ENCODE measurements at places on chromosomes 4 and X.

DNA sequence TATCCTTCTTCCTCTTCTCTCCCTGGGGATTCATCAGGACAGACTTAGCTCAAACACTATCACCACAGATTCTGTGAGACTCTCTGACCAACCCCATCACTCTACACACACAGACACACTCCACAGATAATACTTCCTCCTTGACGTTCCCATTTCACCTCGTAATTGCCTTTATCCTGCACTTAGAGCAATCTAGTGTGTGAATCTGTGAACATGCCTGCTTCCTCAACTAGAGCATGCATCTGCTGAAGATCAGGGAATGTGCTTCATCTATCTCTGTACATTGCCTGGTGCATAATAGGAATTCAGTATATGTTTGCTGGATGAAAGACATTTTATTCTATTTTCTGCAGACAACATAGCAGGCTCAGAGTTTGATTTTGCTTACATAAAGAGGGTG lies 25.1 kb upstream of the HS6ST2 start:
- no peak for DNase-seq

- no peak for DNase-seq
Observed at GRCh38 chr4:76866641-76867040, 31.3 kb downstream of the SOWAHB start.

DNA sequence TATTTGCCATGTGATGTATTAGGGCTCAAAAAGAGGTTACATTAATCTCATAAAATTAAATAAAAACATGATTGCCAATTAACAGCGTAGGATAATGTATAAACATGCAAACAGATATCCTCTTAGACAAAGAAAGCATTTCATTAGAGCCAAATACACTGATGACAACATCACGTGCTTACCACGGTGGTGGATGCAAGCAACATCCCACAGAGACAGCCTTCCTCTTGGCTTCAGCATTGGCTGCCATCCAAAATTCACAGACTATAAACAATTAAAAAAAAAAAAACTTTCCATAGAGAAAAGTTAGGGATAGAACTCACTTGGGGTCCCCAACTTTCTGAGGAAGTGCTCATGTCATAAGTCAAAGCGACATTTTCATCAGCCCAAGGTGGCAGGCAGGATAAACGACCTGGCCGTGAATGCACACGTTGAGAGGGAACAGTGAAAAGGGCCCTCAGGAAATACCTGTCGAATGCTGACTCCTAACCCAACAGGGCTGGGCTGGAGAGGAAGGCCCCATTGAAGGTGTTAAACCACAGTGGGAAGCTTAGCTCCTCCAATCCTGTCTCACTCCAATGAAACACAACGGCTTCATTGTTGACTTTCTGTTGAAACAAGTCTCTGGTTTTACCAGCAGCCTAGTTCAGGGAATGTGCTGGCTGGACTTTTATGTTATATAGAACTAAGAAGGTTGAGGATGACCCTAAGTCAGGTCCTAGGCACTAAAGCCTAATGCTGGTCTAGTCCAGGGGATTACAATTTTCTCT lies 48.4 kb downstream of the IDS start:
- DNase-seq: no peak

- DNase-seq: no peak
Observed at GRCh38 chr4:67344594-67345380, 200.5 kb downstream of the CENPC start.

GRCh38 chr4:40316782-40317635 lies 18.1 kb upstream of the CHRNA9 start:
- DNase-seq: no peak

- no peak for DNase-seq
Observed at GRCh38 chr4:117676153-117676552, 358.1 kb upstream of the NDST3 start.

- no peak for DNase-seq
Observed at GRCh38 chr4:127523369-127523768, 109.4 kb upstream of the INTU start.

DNA sequence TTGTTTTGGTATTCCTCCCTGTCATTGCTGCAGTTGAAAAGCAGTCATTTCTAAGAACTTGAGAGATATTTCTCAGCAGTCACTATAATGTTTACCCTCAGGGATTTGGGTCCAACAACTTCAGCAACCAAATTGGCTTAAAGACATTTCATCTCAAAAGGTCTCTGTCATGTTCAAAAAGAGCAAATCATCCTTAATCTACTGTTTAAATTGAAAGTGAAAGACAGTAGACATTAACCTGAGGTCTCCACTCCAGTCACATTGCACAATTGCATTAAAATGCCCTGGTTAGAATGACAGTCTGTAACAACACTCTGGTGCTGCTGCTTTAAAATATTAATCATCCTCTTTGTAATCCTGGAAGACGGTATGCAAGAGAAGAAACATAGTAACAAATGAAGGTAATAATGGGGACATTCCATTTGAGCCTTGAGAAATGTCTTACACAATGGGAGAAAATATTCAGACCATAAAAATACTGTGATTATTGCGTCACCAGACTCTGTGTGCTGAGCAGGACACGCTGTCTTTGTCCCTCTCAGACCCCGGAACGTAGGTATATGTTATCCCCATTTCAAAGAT lies 90.2 kb upstream of the UNC5C start:
- no peak for DNase-seq

DNA sequence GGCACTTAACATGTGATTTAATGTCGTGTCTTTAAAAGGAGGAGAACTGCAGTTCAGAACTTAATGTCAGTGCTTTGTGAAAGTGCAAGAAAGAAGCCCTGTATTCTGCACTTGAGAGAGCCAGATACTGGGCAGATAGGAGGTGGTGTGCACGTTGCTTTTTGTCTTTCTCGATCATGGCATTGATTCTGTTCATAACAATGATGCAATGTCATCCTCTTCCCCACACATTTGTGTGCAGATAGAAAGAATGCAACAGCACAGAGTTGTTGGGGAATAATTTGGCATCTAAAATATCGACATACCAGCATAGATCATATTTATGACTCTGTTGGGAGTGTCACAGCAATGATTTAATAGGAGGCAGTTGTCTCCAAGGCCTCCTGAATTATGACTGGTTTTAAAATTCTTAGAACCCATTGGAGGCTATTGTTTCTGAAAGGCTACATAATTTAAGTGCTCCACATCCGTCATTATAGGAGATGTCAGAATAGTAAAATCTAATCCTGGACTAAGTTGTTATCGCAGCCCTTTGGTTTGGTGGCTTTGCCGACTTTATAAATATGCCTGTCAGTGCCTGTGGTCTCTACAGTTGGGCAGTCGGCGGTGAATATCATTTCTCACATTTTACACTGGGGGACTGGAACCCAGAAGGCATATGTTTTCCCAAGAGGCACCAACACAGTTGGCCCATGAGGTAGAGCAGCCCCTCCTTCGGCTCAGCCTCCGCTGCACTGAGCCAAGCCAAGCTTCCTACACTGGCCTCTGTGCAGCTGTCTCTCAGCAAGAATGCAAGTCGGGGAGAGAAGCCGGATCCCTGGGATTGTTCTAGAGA lies 124.9 kb downstream of the PTTG2 start:
- no peak for DNase-seq

DNA sequence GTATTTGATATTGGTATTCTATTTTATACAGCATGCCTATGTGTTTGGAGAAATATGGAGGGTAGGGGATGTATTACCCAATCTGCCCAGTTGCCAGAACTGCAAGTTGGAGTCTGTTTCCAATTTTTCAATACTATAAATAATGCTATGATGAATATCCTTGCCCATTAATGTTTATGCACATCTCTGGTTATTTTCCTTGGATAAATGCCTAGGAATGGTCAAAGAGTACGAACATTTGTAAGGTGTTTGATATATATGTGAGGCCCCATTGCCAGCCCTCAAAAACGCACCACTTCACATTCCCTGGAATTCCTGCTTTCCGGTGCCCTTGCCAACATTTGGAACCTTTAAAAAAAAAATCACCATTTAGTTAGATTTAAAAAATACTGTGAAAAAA lies 34.3 kb downstream of the CLDN34 start:
- no peak for DNase-seq

- DNase-seq: no peak
Observed at GRCh38 chr4:89303177-89303576, 4.4 kb downstream of the GPRIN3 start.

GRCh38 chr4:112279025-112279881 lies 6.5 kb downstream of the TIFA start:
- no peak for DNase-seq

DNA sequence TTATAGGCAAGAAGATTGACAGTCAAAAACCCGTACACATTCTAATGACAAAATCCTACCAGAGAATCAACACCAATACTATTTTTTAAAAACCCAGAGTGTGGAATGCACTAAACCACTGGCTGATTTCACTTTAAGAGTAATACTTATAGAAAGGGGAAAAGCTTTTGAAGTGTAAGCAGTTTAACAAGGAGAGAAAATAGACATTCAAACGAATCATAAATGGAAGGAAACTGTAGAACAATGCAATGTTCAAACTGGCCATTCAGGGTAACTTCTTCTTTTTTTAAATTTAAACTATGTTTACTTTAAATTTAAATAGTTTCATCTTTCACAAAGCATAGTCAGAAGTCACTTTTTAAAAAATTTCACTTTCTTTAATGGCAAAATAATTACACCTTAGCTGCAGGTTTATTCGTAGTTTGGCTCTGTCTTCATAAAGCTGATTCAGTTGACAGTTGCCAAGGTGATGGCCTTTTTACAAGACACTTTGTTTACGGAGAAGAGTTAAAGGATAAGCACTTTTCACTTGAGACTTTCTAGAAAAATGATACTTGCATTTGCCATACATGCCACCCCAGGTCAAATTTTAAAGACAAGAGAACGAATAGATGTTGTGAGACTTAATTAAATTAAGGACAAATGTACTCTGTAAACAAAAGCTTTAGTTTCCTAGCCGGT lies 82.4 kb upstream of the KLF3 start:
- DNase-seq: no peak

DNA sequence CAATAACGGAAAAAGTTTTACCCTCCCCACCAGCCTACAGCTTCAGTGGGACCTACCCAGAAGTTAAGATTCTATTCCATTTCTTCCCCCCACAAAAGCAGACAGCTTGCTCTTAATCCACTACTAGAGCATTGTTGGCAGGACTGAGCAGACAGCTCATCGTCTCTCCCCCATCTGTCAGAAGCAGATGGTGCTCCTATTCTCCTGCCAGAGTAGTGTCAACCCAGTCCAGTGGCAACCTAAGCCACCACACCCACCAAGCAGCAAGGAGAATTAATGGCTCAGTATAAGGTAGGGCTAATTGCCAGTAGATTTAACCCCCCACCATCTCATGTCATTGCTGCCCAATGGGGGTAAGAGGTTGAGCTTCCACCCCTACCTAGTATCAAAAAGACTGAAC lies 62.0 kb downstream of the AWAT2 start:
- no peak for DNase-seq

DNA sequence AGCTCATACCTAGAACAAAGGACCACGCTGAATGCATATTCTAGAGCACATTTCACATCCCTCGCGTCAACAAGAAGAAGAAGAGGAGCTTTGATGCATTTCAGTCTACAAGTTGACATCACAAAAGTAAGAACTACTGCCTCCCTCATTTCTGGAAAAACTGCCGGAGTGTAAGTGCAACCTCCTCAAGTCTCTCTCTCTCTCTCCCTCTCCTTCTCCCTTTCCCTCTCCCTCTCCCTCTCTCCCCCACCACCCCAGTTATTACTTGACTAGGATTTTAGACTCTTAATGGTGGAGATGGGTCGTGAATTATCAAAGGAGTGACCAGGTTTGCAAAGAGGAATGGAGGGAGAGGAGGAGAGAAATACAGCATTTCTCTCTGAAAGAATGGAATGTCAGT lies 1.4 kb upstream of the IRS4 start:
- DNase-seq: no peak

GRCh38 chr4:101697266-101697665 lies 93.3 kb upstream of the BANK1 start:
- no peak for DNase-seq

GRCh38 chrX:39905538-39905891 lies 192.2 kb downstream of the BCOR start:
- no peak for DNase-seq

DNA sequence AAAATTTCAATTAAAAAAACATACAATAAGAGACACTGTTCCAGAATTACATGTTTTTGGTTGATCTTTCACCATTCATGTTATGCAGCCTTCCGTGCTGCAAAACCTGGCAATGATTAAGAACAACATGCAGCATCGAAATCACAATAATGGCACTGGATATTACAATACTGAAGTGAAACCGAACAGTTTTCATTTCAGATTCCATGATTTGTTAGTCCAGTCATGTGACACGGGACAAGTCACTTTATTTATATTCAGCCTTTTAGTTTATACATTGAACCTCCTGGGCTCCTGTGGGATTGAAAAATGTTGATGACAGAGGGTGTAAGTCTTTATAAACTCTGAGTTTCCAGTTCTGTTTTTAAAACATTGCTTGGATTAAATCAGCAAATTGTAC lies 142.5 kb upstream of the TTC29 start:
- DNase-seq: no peak

GRCh38 chr4:23773884-23774636 lies 115.8 kb downstream of the PPARGC1A start:
- DNase-seq: no peak

DNA sequence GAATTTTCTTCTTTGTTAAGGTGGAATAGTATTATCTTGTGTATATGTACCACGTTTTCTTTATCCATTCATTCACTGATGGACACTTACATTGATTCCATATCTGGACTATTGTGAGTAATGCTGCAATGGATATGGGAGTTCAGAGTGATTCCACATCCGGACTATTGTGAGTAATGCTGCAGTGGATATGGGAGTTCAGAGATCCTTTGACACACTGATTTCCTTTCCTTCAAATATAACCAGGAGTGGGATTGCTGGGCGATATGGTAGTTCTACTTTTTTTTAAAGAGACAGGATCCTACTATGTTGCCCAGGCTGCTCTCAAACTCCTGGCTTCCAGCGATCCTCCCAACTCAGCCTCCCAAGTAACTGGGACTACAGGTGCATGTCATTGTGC lies 12.1 kb downstream of the TMEM156 start:
- no peak for DNase-seq

DNA sequence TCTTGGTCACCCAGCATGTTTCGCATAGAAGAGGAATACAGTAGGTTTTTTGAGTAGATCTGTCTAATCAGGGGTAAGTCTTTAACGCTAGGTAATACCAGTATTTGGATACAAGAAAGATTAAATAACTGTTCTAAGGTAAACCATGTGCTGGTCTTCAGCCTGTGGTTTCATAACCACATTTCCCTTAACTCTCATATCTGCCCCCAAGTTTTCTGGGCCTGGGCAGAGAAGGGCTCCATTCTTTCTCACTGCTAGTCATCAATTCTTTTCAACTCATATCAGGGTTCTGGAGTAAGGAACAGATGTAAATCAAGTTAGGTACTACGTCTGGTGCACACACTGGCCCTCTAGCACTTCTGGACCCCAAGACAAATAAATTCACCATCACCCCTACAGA lies 49.0 kb downstream of the DHX15 start:
- no peak for DNase-seq

- DNase-seq: no peak
Observed at GRCh38 chrX:1401611-1402430, 9.9 kb upstream of the SLC25A6 start.

All from stimulated activated CD8-positive, alpha-beta memory T cell treated with anti-CD3 and anti-CD28 coated beads, Interleukin-15, amount 100 ng/mL, for 4 hours (primary cell).